ENCODE measurements at places on chromosomes 16 and 17. TPM values are rescaled to one million over a fixed set of nuclear protein-coding genes. Genes with fewer than 3 reads are reported as not detected.

DNA sequence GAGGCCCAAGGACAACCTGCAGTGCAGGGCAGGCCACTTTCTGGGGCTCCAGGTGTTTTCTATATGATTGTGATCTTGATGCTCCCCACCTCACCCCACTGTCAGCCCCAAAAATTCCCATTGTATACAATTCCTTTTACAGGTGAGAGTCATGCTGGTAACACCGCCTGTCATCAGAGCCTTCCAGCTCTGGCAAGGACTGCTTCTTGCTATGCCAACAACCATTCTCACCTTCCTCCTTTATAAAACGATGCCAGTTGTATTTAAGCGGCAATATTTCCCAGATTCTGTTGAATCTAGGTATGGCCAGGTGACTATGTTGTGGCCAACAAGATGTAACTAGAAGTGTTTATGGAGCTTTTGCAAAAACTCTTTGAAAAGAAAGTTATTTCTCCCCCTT is 30.4 kb upstream of the CALB2 start:
- DNase-seq: no peak

DNA sequence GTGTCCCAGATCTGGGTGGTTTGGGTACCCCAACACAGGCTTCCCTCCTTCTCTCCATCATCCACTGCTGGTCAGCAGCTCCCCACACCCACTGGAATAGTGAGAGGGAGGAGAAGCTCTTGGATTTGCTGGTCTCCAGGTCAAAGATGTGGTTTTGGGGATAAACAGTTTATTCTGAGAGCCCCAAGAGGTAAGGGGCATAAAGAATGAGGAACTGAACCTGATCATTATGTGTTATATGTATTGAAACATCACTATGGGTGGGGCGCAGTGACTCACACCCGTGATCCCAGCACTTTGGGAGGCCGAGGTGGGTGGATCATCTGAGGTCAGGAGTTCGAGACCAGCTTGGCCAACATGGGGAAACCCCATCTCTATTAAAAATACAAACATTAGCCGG is 3.9 kb downstream of the DPEP2 start:
- no peak for DNase-seq

GRCh38 chr16:30750876-30751465 is 2.7 kb downstream of the PHKG2 start:
- no peak for DNase-seq

- no peak for DNase-seq
Observed at GRCh38 chr17:51540151-51540550, 279.8 kb downstream of the UTP18 start.

KRT25 gene
- not detected for total RNA-seq

- DNase-seq: no peak
Observed at GRCh38 chr16:65546353-65546791, 424.5 kb upstream of the CDH11 start.

- DNase-seq: no peak
Observed at GRCh38 chr17:66963909-66964771, at the start of gene CACNG4. CACNG4 (plus strand) TSS chr17:66964707; CDS start chr17:66964912, 205 bp downstream.

DNA sequence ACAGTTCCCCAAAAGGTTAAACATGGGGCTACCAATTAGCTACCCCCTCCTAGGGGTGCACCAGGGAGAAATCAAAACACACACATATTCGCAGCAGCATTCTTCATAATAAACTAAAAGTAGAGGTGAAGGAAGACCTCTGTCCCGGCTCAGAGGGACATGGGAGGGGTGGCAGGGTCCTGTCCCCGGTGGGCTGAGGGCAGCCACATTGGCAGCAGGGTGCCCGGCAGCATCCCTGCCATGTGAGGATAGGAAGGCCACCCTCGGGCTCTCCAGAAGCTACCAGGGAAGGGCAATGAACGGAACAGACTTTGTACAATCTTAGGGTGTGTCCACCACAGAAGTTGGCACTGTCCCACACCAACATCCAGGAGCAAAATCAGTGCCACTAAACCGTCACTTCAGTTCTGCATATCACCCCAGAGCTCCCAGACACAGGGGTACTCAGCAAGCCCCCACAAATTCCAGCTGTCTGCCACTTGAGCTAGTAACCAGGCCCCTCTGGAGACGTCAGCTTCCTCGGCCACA is 3.1 kb upstream of the DNAH17 start:
- DNase-seq: no peak

DNA sequence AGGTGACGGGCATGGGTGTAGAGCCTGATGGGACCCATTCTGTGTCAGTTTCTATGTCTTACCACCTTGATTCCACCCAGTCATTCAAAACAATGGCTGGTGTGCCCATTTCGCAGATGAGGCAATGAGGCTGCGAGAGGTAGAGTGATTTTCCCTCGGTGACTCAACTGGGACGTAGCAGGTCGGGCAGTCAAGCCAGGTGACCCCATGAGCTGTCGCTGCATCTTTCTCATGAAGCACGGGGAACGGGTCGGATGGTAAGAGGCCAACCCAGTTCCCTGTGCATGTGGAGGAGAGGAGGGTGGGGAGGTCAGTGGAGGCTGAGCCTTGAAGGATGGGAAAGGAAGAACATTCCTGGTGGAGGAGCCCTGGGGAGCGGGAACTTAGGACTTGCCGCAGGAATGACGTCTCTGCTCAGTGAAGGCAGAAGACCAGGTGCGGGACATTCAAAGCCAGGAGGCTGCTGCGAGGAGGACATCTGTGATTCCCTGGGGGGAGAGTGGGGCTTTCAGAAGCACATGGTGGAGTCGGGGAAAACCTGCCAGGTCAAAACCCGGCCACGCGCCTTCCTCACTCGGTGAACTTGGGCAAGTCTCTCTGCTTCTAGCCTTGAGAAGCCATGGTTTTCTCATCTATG is 1.1 kb downstream of the IL21R start:
- no peak for DNase-seq

DNA sequence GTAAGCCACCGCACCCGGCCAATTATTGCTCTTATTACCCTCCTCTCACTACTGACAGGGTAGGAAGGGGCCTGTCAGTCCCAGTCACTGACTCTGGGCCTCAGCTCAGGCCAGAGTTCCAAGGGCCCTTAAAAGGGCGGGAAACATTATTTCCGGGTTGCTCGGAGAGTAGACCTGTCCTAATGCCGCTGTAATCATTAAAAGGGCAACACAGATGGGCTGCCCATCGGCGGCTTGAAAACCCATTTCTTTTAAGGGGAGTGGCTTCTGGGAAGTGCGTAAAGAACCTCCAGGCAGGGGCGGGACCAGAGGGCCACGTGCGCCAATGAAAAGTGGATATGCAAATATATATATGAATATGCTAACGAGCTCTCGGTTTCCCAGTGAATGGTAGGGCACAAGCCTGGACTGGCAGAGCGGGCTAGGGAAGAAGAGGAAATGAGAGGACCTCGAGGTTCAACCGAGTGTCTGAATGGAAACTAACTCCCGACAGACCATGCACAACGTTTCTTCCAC is 26.6 kb downstream of the PIPOX start:
- no peak for DNase-seq

- no peak for DNase-seq
Observed at GRCh38 chr16:73447846-73448245, 399.9 kb upstream of the ZFHX3 start.

DNA sequence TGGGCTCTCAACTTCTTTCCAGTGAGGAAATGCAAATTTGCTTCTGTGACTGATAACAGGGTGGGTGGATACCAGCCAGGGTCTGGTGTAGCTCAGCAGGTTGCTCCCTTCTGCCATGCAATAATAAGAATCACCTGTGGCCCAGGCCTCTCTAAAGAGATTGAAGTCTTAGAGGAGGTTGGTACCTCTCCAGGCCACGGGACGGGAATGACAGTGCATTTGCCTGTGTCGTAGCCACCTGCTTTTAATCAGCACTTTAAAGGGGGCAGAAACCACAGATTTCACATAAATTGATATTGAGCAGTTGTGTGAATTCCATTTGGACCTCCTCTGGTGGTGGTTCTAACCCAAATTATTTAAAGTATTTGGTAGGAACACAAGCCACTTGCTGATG is 246.9 kb downstream of the PRKCA start:
- no peak for DNase-seq

DNA sequence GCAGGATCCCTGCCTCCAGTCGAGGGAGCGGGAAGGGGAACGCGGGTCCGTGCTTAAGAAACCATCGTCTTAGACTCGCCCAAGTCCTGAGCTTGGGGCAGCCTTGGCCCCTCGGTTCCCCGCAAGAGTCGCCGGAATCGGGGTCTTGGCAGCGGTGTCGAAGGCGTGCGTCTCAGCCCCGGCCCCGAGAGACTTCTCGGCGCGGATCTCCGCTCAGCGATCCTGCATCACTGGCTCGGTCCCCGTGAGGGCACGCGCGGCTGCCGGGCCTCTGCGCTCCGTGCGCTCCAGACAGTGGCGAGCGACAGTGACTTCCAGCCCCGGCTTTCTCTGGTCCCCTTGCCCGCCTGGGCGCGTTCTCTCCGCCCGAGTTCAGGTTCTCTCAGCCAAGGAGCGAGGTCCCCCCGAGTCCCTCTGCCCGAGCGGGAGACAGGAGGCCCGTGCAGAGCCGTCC is 380 bp downstream of the HS3ST3A1 start:
- DNase-seq: no peak

GRCh38 chr16:27571433-27572326 is 21.7 kb downstream of the KATNIP start:
- DNase-seq: no peak

GRCh38 chr17:38720941-38721340 is 9.2 kb upstream of the CISD3 start:
- no peak for DNase-seq

CBFA2T3 gene
- 7.4 TPM for total RNA-seq

DNA sequence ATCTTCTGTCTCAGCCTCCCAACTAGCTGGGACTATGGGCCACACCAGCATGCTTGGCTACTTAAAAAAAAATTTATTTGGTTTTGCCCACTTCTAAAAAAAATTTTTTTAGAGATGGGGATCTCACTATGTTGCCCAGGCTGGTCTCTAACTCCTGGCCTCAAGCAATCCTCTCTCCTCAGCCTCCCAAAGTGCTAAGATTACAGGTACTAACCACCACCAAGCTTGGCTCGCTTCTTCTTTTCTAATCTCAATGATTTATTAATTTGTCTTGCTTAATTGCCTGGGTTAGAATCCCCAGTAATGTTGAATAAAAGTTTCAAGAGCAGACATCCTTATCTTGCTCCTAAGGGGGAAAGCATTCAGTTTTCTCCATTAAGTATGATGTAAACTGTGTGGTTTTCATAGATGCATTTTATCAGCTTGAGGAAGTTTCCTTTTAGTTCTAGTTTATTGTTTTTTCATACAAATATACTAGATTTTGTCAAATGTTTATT is 65.8 kb upstream of the NACA2 start:
- DNase-seq: no peak

DNA sequence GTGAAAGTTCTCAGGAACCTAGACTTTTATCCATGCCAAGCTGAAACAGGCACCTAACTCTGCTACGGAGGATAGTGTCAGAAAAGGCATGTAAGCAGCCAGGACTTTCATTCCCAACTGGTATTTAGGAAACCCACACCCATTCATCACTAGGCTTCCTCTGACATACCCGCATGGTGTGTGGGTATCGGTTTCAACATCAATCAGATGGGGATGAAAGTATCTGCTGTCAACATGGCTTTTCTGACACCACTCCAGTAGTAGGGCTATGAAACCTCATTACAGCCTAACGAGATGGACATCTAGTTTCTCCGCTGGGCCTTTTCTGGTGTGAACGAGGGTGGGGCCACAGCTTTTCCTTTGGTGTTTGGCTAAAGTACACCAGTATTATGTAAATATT is 1178.3 kb downstream of the CDH11 start:
- DNase-seq: no peak

LUC7L gene
- 29.6 TPM for total RNA-seq

DNA sequence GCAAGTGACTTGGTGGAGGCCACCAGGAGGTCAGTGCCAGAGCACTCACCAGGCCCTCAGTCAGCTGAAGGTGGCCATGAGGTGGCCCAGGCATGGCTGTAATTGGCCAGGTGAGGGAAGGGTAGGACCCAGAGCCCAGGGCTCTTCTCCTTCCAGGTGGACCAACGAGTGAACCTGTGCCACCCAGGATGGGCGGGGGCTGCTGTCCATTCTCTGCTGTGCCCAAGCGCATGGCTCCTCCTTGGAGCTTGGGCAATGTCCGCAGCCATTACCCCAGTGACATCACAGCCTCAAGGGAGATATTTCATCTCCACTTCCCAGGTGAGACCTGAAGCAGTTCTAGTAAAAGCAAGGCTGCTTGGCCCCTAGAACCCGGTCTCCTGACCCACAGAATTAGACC is 303.0 kb upstream of the FOXF1 start:
- no peak for DNase-seq

PRSS33 gene
- total RNA-seq: not detected

MRM3 gene
- total RNA-seq: 16.9 TPM

CDH15 gene
- total RNA-seq: 0.11 TPM

DNA sequence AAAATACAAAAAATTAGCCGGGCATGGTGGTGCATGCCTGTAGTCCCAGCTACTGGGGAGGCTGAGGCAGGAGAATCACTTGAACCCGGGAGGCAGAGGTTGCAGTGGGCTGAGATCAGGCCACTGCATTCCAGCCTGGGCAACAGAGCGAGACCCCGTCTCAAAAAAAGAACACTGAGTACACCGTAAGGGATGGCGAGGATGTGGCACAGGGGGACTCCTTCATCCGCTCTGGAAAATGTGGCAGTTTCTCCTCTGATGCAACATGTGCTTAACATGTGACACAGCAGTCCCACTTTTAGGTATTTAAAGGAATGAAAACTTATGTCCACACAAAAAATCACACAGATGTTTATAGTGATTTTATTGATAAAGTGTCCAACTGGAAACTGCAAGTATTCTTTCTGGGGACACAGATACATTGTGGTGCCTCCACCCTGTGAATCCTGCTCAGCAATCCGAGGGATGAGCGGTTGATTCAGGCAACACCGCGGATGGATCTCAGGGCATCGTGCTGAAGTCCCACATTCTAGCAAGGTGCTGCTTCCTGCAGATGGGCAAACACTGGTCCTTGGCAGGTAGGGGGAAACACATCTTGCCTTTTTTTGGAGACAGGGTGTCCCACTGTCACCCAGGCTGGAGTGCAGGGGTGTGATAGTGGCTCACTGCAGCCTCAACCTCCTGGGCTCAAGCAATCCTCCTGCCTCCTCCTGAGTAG is 3.5 kb upstream of the C16orf95 start:
- DNase-seq: no peak

- peak; percentile 80 for DNase-seq
Observed at GRCh38 chr17:38322156-38322779, 21.5 kb downstream of the GPR179 start.

CHRNE gene
- total RNA-seq: 71.1 TPM

MMP25 gene
- 0.79 TPM for total RNA-seq

DNA sequence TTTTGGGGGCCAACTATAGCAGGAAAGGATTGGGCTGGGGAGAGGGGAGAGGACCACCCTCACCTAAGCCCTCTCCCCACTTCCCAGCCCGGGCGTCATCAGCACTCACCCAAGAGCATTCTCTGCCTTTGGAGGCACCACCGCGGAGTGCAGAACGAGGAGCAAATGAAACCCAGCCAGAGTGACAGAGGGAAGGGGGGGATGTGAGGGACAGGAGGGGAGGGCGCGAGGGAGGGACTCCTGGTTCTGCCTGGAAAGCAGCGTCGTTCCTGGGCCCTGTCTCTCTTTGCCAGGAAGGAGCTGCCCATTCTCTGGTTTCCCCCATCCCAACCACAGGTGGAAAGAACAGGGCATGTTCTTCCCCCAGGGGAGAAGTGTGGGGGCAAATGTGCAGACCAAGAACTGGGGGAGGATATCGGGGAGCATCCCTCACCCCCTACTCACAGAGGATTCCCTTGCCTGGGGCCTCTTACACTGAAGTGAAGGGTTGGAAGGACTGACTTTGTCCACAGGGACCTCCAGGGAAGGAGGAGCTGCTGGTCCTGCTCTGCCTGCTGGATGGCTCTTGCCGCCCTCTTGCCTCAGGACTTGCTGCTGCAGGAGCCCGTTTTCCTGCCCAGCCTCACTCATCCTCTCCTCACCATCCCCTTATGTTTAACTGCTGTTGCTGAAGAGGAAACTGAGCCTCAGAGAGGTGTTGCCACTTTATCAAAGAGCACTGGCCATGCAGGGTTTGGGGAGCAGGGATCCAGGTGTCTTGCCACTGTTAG is 3.5 kb upstream of the C17orf113 start:
- no peak for DNase-seq
